ENCODE measurements at places on chromosomes 5 and 9.

GRCh38 chr9:114310471-114311450 is 12.1 kb upstream of the ORM1 start:
- no peak for DNase-seq

DNA sequence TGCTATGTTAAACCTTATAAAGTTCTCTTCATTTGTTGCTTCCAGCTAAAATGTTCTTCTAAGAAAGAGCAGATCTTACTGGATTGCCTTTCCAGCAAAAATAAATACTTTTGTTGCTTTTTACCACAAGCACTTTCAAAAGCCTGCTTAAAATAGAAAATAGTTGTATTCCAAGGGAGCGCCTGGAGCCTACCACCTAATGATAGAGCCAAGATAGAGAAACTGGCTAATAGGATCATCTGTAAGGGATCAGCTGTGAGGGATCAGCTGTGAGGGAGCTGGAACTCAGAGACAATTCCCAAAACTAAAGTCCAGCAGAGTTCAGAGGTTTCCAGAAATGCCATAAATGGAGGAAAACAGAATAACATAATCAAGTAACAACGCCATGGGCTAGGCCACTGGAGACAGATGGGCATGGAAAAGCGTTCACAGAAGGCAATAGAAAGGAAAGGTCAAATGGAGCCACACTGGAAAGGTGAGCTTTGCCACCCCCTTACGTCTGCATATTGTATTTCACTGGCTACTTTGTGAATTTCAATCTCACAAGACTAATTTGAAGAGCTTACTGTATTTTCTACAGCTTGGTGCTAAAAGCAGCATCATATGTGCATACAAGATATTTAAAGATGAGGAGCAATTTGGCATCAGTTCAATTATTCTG is 140.6 kb upstream of the TLE4 start:
- DNase-seq, result no peak

- peak; percentile 34 for DNase-seq
Observed at GRCh38 chr9:72271613-72272478, 93.2 kb downstream of the ZFAND5 start.

DNA sequence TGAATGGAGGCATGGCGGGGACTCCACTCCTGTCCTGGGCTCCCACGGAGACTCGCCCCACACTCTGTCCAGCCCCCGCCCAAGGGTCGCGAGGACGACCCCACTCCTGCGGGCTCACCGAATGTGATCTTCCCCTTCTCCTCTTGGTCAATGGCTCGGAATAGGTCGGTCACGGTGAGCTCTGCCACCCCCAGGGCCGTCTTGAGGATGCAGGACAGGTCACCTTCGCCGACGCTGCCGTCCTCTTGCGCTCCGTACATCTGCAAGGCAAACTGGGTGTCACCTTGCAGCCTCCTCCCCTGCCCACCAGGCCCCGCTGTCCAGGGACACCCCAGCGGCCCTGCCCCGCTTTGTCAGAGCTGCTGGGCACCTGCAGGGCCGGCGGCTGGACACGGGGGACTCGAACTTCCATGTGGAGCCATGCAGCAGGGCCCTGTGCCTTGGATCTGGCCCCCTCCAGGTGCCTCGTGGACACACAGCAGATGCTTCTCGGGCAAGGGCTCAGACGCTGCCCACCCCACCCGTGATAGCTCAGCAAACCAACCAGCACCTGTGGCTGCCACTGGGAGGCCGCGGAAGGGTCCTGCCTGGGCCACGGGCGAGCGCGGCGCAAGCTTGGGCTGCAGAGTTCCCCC is 21.5 kb upstream of the SLC6A3 start:
- no peak for DNase-seq

GRCh38 chr5:18159331-18159730 is 525.1 kb downstream of the TAF11L14 start:
- no peak for DNase-seq

DNA sequence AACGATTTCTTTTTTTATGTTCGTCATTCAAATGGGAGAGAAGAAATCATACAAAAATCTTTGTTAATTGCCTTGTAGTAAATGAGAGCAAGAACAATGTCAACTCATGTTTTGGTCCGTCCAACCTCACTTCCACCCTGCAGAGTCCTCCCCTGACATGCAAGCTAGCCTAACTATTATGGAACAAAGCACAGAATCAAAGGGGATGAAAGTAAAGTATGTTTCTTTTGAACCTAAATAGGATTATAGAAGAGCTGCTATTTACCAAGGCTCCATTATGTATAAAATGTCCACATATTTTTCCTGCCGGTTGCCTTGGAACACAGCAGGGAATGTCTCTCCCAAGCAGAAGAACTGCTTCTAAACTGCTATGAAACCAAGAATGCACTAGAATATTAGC is 161.1 kb downstream of the MRPS30 start:
- DNase-seq, result no peak

DNA sequence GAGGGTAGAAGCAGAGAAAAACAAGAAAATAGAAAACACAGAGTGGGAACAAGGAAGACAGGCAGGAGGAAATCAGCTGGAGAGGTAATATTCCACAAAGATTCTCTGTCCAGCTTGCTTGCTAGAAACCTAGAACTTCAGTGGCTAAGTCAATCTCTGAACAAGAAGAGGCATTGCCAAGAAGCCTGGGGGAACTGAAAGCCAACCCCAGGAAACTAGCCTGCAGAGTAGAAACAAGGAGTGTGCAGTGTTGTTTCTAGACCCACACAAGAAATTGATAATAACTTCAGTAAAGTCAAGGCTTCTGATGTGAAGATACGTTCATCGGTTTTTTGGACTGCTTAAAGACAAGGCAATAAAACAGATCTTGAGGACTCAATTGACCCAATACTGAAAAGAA is 234.5 kb upstream of the MAP3K1 start:
- no peak for DNase-seq

GRCh38 chr5:154966874-154967273 is 26.0 kb downstream of the MRPL22 start:
- no peak for DNase-seq

DNA sequence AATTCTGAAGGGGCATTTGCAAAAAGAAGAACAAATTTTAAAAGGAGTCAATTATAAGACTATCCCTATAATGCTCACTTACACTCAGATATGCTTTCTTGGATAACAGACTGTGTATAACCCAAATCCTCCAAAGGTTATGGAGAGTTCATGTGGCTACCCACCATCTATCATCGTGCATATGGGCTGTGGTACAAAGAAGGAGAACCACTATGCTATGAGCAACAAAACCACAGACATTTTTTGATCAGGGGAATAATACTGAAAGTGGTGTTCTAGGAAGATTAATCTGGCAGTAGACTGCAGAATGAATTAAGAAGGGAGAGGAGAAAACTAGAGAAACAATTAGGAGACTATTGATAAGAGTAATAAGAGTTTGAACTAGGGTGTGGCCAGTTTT is 16.8 kb downstream of the NR3C1 start:
- DNase-seq, result no peak

- no peak for DNase-seq
Observed at GRCh38 chr5:40447438-40447837, 232.3 kb upstream of the PTGER4 start.

GRCh38 chr9:80326105-80326504 is 754.3 kb downstream of the TLE4 start:
- DNase-seq, result no peak

DNA sequence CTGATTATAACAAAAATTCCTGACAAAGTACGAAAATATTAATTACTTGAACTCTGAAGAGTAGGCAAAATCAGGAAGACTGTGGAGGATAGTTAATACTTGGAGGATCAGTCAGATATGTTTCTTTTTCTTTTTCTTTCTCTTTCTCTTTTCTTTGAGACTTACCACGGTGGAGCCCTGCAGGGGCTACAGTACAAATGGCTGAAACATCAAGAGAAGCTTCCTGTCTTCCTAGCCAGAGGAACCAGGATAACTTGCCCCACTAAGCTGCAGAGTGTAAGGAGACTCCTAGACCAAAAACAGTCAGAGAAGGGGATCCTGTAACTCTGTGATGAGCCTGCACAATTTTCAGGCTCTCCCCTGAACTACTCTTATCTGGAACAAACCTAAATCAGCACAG is 324.6 kb upstream of the TYRP1 start:
- DNase-seq, result no peak

DNA sequence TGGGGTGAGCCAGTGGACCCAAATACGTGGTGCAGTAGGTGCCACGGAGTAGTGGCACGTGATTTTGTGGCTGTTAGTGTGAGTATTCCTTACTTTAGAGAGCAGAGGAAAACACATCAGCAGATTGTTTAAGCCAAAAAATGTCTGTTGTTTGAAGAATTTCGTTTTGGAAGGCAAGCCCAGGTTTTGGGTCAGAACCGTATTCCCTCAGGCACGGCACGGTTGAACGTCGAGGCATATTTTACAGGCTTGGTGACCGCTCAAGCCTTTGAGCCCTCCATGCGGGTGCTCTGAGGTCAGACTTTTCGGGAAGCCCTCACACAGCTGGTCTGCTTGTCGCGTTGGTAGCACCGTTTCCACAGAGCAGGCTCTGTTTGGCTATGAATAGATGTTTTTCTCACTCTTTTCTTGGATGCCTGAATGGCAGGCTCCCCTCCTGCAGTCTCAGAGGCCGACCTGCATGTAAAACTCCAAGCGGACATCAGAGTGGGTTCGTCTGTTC is 27.2 kb downstream of the NEK6 start:
- no peak for DNase-seq

GRCh38 chr9:128921881-128922763 is 1.3 kb downstream of the PHYHD1 start:
- DNase-seq, result no peak

DNA sequence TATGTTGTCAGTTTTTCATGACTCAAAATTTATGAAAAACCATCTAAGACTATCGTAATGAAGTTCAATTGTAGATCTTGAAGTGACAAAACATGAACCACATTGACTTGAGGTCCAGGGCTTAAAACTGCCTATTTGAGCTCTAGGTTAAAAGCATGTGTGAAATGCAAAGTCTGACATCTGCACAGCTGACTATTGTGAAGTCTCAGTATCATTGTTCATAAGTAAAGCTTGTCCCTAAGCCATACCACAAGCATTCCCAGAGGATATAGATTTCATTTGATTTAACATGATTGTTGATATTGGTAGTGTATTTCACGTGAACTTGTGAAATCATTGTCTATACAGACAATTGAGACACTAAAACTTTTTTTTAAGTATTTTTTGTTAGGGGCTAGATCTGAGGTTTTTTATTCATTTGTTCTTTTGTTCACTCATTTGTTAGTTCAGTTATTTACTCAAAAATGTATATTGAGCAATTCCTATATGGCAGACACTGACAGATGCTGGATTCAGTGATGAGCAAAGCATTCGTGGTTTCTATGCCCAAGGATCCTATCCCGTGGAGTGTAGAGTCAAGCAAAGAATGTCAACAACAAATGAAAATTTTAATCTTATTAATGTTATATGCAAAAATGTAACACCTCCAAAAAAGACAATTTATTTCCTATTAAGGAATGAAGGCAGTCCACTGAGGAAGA is 485.2 kb downstream of the RAB3C start:
- no peak for DNase-seq

DNA sequence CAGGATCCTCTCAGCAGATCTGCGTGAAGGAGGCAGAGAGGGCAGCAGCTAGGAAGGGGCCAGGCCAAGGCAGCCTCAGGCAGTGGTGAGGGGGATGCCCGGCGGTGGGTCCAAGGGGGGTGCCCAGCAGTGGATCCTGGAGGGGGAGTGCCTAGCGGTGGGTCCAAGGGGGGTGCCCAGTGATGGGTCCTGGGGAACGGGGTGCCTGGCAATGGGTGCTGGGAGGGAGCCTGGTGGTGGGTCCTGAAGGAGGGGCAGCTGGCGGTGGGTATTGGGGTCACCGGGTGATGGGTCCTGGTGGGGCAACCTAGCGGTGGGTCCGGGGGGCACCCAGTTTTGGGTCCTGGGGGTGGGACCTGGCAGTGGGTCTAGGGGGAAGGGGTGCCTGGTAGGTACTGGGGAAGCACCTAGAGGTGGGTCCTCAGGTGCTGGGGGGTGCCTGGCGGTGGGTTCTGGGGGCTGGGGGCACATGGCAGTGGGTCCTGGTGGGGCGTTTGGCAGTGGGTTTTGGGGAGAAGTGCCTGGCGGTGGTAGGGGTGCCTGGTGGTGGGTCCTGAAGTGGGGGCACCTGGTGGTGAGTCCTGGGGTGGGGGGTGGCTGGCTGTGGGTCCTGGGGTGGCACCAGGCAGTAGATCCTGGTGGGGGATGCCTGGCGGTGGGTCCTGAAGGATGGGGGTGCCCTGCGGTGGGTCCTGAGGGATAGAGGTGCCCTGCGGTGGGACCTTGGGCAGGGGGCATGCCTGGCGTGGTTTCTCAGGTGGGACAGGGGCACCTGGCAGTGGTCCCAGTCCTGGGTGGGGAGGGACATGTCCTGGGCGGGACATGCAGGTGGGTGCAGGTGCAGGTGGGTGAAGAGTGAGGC is 1.9 kb downstream of the LRRC14B start:
- DNase-seq, result no peak

DNA sequence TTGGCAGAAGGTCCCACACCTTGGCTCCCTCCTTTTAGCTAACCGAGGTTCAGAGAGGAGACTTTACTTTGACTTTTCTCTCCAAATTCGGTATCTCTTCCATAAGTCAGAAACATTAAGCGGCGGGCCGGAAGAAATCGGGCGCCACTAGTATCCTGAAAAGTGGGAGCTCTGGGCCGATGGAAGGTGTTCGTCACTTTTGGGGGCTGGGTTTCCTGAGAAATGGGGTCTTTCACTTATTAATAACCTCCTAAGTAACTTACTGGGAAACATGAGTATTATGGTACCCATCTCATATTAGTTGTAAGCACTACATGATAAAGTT is 716 bp downstream of the STX17 start:
- DNase-seq, result no peak

- DNase-seq, result no peak
Observed at GRCh38 chr9:121398374-121398773, 28.3 kb upstream of the STOM start.

DNA sequence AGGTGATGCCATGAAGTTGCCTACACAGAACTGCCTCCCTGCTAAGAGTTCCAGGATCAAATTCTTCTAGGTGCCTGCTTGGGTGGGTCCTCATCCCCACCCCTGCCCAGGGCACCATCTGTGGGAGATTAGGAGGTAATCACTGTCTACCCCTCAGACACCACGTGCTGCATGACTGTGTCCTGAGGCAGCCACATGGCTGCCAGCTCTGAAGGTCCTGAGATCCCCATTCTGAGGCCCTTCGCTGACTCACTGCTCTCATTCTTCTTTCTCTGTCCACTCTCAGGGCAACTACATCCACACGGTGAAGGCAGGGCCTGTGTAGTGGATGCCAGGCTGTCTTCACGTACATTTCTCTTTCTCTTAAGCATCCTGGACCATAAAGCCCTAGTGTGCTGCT is 222.9 kb upstream of the ANKRD55 start:
- DNase-seq, result no peak

DNA sequence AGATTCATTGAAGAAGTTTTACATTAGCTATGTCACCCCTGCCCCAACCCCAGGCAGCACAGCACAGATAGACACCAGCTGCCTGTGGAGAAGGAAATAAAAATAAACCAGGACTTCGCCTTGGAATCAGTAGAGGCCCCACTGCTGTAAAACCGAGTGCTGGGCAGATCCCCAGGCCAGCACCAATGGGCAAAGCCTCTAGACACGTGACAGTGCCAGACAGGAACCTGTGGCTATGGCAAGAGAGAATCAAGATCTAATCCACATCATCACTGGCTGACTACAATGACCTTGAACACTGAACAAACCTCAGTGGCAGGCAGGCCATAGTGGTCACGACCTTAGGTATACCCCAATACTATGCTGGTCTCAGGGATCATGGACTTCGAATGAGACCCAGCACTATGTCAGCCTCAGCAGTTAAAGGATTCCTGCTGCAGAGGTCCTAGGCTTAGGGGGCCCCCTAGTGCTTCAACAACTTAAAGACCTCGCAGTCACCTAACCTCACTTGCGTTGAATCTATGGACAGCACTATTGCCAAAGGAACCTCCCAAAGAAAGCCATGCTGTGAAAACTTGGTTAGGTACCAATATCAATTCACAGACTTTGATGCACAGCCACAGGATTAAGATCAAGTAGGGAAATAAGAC is 2118.6 kb upstream of the C9orf72 start:
- no peak for DNase-seq

Data from T-helper 1 cell (primary cell).